ENCODE measurements at places on chromosomes 2 and 18.
A peak's percentile ranks its signal among the peaks of the same experiment; 100 is the strongest.

DNA sequence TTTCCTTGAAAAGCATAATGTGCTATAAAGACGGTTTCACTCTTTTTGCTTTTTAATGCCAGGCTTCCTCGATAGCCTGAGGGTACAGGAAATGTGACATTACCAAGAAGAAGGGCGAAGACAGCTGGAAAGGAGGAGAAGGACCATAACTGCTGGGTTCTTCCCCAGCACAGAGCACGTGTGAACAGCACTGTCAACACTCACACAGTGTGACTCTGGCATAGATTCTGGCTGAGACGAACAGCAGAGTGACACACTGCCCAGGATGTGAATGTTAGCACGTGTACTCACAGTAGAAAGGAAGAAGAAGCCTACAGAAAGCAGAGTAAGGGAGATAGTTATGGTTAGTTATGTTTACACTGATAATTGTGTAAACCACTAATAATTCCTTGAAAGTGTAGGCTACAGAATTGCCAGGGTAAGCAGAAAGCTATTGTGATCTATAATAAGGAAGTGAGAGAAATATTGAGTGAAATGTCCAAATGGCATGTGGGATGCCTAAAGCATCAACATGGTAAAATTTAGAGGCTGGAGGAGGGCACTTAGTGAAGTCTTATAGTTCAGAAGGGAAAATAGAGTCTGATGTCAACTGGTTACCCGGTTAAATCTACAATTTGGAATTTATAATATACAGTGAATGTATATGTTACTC is 198.2 kb downstream of the DLGAP1 start:
- DNase-seq, result no peak

- no peak for DNase-seq
These were observed 133.6 kb downstream of the SOCS6 start for GRCh38 chr18:70422391-70422965.

- DNase-seq, result no peak
These were observed 7.9 kb downstream of the CLHC1 start for GRCh38 chr2:55223958-55224760.

GRCh38 chr2:11920993-11921583 is 174.7 kb downstream of the LPIN1 start:
- DNase-seq, result no peak

- no peak for DNase-seq
These were observed 203.0 kb upstream of the REV1 start for GRCh38 chr2:99692785-99693184.

GRCh38 chr18:13407484-13407883 is 188.9 kb downstream of the LDLRAD4 start:
- no peak for DNase-seq

DNA sequence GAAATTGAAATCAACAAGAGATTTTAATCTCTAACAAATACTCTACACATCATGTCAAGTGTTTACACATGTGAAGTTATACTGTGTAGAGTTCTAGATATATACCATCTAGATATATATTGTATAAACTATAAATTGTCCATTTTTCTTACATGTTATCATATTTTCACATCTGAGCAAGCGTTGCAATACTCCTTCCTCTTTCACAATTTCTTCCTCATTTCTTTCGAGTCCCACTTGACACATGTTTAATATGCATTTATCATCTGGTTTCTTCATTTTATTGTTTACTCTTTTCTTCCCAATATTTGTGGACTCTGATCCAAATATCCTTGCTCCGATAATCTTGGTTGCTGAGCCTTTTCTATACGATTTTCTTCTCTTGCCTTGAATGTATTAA is 50.2 kb downstream of the UNC80 start:
- no peak for DNase-seq

DNA sequence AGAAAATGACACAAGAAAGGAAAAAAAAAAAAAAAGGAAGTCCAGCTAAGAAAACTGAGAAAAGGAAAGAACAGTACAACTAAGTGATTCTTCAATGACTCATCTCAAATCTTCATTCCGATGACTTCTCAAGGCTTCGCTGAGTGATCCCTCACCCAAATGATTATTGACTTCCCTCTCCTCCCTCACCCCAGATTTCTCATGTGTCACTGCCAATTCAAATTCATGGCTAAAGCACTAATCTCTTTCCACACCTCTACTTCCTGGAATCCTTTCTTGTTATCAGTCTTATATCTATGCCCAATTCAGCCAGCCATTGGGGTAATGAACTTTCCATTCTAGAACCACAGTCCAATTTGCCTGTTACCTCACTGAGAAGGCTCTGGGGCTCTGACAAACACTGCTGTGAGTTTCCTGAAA is 7.2 kb upstream of the ABCB11 start:
- DNase-seq, result peak; percentile 19

DNA sequence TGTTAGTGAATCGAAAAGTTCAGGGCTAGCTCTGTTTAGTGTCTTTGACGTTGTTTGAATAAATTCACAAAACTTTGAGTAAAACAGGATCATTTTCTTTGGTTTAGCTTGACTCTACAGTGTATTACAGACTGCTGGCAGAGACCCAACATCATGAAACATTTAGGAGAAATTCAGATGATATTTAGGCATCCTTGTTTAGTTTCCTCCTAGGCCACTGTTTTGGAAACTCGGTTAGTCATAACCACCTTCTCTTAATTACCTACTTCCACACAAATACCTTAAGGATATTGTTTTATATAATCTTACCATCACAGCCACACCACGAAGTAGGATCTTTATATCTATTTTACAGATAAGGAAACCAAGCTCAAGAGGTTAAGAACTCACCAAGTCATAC is 7.8 kb downstream of the LIMS1 start:
- peak; percentile 77 for DNase-seq

DNA sequence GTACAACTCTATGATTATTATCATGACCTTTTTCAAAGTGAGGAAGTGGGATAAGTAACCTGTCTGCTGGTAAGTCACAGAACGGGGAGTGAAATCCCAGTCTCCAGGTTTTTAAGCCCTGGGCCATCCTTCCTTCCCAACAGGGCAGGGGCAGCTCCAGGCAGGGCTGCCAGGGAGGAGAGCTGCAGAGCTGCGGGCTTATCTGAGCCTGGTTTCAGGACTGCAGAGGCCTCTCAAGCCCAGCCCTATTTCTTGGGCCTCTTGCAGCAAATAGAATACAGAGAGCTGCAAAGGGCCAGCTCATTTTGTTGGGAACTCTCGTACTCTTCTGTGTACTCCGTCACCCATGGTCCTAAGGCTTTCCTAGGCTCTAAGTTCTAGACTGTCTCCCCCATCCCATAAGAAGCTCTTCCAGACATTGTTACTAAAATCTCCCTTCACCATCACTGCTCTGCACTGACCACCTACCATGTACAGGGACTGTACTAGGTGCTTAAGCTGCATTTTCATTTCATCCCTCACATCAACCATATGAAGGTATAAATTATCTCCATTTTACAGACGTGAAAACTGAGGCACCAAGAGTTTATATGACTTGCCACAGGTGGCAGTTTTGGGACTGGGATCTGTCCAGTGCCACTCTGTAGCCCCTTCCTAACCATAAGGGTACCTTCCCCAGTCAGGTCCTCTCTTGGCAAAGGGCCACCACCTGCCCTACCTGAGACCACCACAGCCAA is 3.1 kb downstream of the RAB11FIP5 start:
- DNase-seq, result no peak

- DNase-seq, result no peak
These were observed 49.4 kb downstream of the AGAP1 start for GRCh38 chr2:235543128-235543750.

DNA sequence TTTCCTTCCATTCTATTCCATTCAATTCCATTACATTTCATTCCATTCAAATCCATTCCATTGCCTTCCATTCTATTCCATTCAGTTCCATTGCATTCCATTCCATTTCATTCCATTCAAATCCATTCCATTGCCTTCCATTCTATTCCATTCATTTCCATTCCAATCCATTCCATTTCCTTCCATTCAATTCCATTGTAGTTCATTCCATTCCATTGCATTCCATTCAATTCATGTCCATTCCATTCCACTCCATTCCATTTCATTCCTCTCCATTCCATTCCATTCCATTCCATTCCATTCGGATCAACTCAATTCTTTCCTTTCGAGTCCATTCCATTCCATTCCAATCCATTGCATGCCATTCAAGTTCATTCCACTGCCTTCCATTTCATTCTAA is 1128.3 kb downstream of the RPIA start:
- DNase-seq, result no peak

Data from fibroblast of lung (primary cell).